ENCODE measurements at places on chromosomes 16 and 17.
A peak's percentile ranks its signal among the peaks of the same experiment; 100 is the strongest.

GRCh38 chr17:79338152-79338551 lies 263.5 kb downstream of the ENGASE start:
- DNase-seq = no peak

- no peak for DNase-seq
Observed at GRCh38 chr16:60463986-60464385, 1572.3 kb downstream of the CDH8 start.

DNA sequence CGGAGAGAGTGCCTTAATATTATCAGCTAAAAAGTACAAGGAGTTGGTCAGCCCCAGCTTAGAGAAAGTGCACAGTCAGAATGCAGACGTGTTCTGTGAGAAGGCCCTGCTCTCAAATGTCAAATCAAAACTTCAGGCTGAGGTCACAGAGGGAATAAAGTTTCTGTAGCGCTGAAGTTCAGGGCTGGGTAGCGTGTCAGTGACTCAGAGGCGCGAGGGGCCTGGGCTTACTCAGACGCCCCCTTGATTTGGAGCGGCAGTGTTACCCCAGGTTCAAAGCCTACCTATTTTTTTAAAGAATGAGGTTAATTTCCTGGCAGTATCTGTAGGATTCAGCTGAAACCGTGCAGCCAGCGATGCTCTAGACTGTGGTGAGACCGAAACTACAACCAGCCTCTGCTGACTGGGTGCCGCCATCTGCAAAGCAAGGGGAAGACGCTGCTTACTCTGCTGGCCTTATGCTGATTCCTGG lies 4.8 kb downstream of the CIAO3 start:
- no peak for DNase-seq

- DNase-seq = no peak
Observed at GRCh38 chr17:50448643-50449042, 20.0 kb downstream of the CHAD start.

DNA sequence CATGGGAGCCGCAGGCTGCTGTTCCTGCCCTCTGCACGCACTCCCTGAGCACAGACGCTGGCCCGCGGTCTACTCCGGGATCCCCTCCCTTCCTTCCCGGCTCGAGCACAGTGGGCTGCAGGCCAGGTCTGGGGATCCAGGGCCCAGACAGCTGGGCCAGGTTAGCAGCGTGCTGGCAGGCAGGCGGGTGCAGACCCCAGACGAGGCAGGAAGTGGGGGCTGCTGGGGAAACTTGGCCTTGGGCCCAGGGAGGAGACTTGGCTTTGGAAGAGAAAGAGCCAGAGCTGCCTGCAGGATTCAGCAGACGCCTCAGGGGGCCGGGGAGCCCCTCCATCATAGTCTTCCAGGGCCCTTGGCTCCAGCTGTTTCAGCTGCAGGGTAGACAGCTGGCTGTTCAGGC lies 30.2 kb upstream of the ABCC3 start:
- no peak for DNase-seq

- no peak for DNase-seq
Observed at GRCh38 chr17:77890771-77891170, 67.7 kb upstream of the TNRC6C start.

GRCh38 chr17:30312226-30312625 lies 20.5 kb upstream of the BLMH start:
- DNase-seq = no peak

GRCh38 chr17:18241229-18241871 lies 15.9 kb downstream of the LLGL1 start:
- DNase-seq = no peak

GRCh38 chr17:56290101-56290801 lies 137.0 kb downstream of the ANKFN1 start:
- no peak for DNase-seq

DNA sequence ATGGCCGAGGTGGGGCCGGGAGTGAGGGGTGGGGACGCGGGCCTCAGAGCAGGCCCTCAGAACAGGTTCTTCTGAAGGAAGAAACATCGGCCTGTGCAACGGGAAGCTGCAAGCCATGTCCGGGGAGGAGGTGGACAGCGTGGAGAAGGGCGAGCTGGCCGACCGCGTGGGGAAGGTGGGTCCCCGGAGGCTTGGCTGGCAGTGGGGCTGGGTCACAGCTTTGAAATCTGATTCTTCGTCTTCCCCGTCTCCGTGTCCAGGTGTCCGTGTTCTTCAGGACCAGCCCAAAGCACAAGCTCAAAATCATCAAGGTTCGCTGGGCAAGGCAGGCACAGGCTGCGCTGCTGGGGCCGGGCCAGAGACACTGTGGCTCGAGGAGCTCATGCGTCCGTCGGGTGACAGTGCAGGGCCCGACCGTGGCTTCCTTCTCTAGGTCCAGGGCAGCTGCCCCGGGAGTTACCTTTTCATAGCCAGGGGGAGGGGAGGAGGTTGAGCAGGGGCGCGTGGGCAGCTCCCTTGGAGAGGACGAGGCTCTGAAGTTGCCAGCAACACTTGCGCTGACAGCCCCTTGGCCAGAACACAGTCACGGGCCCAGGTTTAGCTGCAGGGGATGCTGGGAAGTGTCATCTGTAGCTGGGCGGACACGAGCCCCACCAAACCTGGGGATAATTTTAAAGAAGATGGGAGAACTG lies 51.3 kb downstream of the MEAK7 start:
- DNase-seq = no peak

- DNase-seq = no peak
Observed at GRCh38 chr16:88914750-88915368, 48.4 kb upstream of the PABPN1L start.

GRCh38 chr17:47204722-47205418 lies 4.3 kb upstream of the MYL4 start:
- DNase-seq = no peak

DNA sequence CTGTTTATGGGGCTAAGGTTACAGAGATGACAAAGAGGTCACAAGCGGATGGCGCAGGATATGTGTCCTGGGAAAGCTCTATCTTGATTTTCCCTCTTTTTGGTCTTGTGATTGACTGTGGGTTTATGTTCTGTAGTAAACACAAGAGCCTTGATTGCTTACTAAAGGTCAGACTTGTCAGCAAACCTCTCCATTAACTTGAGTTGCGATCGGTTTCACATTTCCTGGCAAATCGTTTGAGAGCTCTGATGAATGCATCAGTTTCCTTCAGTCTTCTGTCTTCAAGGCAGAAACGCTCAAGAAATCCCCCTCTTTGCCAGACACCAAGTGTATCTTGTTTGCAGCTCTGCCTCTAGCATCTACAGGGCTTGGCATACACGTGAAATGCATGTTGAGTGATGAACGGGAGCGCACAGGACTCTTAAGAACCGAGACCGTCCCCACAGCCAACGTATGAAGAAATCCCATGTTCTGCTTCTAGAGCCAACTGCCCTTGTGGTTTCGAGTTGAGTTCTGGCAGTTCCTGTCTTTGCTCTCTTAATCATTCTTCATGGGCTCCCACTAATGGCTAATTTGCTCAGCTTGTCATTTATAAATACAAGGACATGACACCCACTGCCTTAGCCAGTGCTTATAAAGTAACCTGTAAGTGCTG lies 143.3 kb downstream of the PITPNC1 start:
- no peak for DNase-seq

DNA sequence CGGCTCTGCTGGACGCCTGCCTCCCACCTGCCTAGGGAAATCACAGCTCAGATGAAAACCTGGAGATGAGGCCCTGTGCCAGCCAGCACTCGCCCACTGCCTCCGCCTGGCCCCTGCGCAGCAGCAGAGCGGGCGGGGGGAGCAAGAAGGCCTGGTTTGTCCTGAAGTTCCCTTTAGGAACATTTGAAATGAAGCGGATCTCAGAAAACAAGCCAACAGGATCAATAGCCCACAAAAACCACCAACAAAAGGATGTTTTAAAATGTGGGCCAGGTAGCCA lies 48.0 kb downstream of the RBFOX3 start:
- no peak for DNase-seq

GRCh38 chr16:85250609-85251223 lies 138.4 kb upstream of the CIBAR2 start:
- DNase-seq = no peak

GRCh38 chr17:57708410-57708809 lies 36.7 kb downstream of the CCDC182 start:
- no peak for DNase-seq

GRCh38 chr17:81306898-81307510 lies 11.9 kb upstream of the SLC38A10 start:
- no peak for DNase-seq

DNA sequence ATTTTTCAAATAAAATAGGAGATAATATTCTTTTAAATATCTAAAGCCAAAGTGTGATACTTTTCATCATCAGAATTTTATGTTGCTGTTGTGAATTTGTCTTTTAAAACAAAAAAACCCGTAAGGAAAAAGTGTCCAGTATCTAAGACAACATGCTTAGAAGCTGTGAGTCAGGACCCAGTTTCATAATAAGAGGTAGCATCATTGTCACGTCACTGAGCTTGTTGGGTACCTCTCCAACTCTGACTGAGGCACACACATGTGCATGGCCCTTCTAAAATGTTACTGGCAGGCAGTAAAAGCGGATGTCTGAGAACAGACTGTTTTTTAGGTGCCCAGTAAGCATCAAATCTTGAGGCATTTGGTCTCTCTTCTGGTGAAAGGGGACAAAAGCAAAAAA lies 2.5 kb downstream of the CIAPIN1 start:
- DNase-seq = no peak

GRCh38 chr17:46853896-46854444 lies 2.6 kb downstream of the WNT9B start:
- DNase-seq = no peak

DNA sequence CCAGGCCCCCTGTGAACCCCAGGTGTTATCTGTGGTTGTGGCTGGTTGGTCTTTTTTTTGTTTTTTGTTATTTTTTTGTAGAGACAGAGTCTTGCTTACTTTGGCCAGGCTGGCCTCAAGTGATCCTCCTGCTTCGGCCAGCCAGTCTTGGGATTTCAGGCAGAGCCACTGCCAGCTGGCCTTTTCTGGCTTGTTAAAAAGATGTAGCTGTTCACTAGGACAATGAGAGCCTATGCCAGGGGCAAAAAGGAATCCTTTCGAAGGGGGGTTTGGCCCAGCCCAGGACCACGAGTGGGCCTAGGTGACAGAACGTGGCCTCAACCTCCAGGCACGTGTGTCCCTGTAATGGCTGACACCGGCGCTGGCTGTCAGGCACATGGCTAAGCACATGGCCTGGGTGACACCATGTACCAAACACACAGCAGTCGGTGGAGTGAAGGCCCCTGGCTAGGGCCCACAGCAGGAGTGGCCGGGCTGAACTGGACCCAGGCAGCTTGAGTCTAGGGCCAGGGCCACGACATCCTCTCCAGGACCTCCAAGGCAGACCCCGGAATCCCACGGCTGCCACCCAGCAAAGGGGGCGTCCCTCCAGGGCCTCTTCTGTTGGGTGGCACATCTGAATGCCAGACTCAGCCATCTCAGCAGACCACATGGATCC lies 6.9 kb upstream of the SLC38A8 start:
- DNase-seq = no peak

DNA sequence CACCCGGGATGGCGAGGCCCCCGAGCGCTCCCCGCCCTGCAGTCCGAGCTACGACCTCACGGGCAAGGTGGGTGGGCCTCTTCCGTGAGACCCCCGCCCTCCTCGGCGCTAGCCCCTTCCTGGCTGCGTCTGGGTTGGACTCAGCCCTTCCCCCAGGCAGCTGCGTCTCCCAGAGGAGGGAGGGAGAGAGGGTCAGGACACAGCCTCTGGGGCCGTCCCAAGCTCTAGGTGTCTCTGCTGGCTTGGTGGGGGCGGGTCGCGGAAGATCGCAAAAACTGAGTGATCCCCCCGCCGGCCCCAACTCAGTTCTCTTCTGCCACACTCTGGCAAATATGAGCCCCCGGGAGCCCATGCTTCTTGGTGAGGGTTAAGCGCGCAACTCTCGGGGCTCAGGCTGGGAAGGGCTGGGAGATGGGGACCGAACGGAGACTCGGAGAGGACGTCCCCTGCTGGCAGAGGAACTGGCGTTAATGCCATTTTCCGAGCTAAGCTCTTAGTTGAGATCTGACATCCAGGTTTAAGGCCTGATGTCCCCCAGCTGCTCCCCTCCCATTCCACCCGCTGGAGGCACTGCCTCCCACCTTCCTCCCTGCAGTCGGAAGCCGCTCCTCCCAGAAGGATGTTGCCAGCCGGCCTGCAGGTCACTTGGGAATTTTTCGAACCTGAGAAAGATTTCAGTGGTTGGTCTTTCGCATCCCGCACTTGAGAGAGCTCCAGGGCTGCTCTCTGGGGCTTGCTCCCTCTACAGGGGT lies 419 bp downstream of the RAB37 start:
- DNase-seq = no peak

GRCh38 chr16:89115216-89115861 lies 21.7 kb downstream of the ACSF3 start:
- peak; percentile 74 for DNase-seq

DNA sequence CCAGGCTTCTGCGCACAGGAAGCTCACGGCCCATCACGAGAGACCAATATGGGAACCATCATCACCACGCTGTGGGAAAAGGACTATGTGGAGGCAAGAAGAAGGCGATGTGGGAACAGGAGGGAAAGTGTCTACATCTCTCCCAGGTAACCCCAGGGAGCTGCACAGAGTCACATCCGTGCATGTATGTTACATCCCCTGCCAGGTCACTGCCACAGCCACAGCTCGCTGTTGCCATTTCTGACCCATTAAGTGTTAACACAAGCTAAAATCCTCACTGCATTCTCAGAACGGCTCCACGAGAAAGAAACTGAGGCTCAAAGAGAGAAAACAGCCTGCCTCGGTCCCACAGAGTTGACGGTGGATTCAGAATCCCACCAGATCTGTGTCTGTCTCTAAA lies 319.1 kb downstream of the FOXL1 start:
- DNase-seq = no peak

DNA sequence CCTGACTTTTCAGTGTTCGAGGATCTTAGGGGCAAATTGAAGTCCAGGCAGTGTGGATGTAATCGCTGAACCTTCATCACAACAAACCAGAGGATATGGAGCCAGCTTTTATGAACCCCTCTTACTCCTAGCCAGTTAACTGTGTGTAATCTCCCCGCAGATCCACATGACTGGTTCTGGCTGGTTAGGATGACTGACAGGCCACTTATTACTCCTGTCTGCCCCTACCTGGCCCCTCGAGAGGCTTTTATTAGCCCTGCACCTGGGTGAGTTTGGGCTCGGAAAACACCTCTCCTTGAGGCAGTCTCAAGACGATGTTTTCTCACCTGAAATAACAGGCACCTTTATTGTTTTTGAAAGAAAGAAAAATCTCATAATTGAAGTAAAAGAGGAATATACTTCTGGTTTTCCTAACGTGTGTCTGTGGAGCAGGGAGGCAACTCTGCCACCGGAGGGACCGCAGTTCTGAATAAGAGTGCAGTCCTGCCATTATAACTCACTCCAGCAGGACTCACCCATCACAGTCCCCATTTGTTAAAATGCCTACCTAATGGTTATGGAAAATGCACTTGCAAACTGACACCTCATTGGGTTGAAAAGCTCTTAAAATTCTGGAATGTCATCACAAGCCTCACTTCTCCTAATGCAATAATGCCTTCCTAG lies 291.9 kb upstream of the N4BP1 start:
- no peak for DNase-seq

GRCh38 chr17:27466743-27467375 lies 10.6 kb downstream of the KSR1 start:
- no peak for DNase-seq

All from stimulated activated CD4-positive, alpha-beta T cell treated with anti-CD3 and anti-CD28 coated beads, TNF-alpha, amount 100 ng/mL, for 1 hour (primary cell).